ENCODE measurements at places on chromosomes 7 and 10.

GRCh38 chr7:137592232-137592896, 248.8 kb upstream of the PTN start:
- DNase-seq: no peak

GRCh38 chr7:111137296-111138192, 46.6 kb downstream of the LRRN3 start:
- no peak for DNase-seq

DNA sequence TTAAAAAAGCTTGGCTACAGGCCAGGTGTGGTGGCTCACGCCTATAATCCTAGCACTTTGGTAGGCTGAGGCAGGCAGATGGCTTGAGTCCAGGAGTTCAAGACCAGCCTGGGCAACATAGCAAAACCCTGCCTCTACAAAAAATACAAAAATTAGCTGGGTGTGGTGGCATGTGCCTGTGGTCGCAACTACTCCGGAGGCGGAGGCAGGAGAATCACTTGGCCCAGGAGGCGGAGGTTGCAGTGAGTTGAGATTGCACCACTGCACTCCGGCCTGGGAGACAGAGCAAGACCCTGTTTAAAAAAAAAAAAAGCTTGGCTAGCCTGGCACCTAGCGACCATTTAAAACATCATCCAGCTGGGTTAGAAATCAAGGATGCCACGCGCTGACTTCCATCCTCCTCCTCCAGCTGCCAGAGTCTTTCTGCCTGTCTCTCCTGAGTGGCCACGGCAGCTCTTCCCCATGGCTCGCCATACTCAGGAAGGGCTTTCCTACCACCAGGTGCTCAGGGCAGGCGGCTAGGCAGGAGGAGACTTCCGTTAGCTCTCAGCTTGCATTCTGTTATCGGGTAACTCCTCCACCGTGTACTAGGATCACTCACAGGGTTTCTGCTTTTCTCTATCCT, 45.0 kb downstream of the DENND2A start:
- no peak for DNase-seq

GRCh38 chr7:17041324-17041723, 159.5 kb upstream of the AGR3 start:
- no peak for DNase-seq

GRCh38 chr10:121185816-121186455, 334.8 kb downstream of the WDR11 start:
- no peak for DNase-seq

GRCh38 chr10:13822490-13822889, 235.7 kb downstream of the PRPF18 start:
- DNase-seq: no peak

- no peak for DNase-seq
Observed at GRCh38 chr10:34074051-34074450, 739.6 kb upstream of the NRP1 start.

DNA sequence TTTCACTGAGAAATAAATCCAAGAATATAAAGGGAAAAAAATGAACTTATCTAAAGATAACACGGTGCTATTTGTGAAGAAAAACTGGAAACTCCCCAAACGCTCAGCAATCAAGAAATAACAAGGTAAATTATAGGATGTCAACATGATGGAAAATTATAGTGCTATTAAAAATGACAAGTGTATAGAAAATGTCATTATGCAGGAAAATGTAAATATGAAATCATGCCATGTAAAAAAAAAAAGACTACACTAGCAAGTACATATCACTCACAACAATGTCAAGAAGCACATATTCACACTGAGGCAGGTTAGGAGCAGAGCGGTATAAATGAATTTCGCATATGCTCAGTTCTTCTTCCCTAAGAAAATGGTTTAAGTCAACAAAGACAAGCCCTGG, 27.7 kb downstream of the KLRG2 start:
- DNase-seq: no peak

DNA sequence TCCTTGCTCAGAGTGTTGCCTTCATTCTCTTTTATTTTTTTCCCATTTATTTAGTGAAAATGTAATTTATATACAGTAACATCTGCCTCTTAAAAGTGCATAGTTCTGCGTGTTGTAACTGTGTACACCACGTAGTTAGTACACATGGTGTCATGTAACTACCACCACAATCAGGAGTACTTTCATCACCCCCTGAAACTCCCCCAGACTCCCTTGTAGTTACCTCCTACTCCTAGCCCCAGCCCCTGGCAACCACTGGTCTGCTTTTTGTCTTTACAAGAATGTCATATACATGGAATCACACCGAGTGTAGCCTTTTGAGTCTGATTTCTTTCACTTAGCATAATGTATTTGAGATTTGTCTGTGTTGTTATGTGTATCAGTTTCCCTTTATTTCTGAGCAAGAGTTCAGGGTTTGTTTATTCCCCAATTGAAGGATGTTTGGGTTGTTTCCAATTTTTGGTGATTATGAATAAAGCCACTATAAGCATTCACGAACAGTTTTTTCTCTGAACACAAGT, 50.6 kb downstream of the GRK5 start:
- DNase-seq: no peak

DNA sequence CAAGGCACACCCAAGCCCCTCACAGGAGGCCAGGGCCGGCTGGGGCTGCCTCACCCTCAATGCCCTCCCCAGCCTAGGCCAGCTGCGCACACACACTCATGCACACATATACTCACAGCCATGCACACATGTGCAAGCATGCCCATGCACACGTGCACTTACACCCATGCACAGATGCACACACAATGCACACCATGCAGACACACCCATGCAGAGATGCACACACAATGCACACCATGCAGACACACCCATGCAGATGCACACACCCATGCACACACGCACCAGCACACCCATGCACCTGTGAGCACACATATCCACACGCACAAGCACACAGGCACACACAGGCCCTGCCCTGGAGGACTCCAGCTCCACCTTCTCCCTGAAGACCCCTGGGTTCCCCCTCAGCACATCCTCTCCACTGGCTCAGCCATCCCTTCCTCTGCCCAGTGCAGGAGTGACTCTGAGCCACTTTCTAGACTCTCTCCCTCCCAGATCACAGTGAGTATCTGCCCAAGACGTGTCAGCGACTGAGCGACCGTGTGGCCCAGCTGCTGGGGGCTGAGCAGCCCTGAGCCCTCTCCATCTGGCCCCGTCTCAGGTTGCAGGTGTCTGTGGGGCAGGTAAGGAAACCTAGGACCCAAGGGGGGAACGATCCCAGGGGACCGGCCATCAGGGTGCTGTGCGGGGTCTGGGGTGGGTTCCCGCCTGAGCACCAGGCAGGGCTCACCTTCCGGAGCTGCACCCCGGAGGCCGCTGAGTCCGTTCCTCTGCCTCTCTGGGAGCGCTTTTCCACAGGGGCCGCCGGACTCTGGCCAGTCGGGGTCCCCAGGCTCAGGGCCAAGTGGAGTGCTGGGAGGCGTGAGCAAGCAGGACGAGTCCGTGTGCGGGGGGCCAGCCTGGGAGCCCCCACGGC, 25.8 kb downstream of the AP5Z1 start:
- DNase-seq: no peak

DNA sequence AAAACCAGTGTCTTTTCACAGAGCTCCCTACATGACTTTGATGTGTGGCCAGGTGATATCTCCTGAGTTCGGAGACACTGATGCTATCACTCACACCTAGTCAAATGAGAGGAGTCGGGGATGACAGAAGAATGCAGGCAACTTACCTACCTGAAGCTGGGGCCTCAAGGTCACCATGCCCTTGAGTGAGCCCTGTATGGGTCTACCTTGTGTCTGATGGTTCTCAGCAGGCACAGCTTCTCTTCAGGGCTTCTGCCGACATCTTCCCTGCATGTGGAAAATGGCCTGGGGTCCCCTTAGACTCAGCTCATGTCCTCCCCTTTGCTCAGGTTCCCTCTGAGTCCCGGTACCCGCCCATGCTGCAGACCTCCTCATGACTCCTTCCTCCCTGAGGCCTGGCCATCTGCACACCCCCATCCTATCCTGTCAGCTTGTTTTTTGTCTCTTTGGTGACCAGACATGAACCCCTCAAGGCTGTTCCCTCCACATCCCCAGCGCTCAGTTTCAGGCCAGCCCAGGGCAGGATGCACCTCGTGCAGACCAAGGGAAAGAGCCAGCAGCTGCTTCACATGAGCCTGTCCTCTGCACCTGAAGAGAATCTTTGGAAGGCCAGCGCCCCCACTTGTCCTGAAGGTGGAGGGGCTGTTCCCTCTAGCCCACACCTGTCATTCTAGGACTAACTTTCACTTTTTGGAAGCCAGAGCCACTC, 74.6 kb upstream of the GDF10 start:
- no peak for DNase-seq

DNA sequence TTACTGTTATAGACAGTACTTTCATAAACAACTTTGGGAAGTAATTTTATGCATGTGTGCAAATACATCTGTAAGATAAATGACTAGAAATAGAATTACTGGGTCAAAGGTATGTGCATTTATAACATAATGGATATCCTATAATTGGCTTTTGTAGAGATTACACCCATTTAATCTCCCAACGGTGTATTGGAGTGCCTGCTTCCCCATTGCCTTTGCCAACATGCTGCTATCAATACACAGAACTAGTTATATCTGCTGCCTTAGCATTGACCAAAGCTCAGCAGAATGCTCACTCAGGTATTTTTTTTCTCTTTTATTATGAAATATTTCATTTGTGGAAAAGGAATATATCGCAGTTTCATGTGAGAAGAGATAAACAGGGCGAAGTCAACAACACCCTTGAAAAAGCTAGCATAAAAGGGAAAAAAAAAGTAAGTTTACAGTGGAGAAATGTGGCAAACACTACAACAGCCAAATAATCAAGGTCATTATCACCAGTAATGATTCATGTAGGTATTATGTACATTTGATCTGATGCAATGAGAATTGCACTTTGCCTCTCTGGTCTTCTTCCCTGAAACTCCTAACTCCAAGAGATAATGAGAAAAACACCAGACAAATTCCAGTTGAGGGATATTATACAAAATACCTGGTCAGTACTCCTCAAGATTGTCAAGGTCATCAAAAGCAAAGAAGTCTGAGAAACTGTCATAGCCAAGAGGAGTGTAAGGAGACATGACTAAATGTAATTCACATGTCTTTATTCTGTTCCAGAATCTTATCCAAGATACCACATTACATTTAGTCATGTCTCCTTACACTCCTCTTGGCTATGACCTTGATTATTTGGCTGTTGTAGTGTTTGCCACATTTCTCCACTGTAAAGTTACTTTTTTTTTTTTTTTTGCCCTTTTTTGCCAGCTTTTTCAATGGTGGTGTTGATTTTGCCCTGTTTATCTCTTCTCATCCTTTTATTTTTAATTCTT, 36.8 kb downstream of the MARCHF5 start:
- no peak for DNase-seq

GRCh38 chr7:142459551-142459963, 201.7 kb upstream of the PRSS58 start:
- no peak for DNase-seq

GRCh38 chr10:122495406-122496340, 34.3 kb downstream of the HTRA1 start:
- DNase-seq: peak; percentile 85

DNA sequence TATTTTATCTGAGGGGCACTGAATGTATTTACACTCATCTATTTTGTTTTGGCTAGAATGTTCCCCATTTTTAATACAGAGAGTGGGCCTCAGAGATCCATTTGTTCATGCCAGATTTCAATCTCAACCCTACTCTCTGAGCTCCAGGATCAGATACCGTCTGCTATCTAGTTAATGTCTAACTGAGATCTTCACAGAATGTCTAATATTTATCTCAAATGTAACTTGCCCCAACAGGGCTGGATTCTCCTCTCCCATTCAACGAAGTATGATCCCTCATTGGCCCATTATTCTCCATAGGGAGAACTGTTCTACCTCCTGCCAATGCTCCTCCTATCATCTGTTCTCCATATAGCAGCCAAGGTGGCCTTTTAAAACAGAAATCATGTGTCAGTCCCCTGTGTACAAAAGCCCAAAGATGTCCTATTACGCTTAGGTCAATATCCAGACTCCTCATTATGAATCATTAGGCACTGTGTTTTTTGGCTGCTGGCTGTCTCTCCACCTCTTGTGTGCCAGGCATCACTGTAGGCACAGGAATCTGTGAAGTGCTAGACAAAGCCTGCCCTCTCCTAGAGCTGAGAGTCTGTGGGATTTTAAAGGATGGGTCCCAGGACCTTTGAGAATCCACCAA, 169.3 kb upstream of the AGK start:
- no peak for DNase-seq

DNA sequence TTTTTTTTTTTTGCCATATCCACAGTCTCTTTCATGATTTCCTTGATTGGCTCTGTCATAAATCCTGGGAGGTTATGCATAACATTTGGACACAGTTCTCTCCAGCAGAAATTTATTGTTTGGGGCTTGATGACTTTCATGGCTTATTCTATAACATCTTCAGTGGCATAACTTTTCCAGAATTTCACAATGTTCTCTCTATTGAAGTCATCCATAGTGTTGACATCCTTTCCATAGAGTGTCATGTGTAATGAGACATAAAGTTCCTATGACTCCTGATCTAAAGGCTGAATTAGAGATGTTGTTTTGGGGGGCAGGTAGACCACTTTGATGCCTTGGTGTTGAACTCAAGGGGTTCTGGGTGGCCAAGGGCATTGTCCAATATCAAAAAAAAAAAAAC, 36.7 kb upstream of the STK17A start:
- DNase-seq: no peak

GRCh38 chr7:100510437-100511239, 26.9 kb downstream of the NYAP1 start:
- DNase-seq: no peak

- peak; percentile 64 for DNase-seq
Observed at GRCh38 chr7:157856873-157857577, 520.2 kb downstream of the DNAJB6 start.

- no peak for DNase-seq
Observed at GRCh38 chr10:15764892-15765454, 45.3 kb upstream of the ITGA8 start.

DNA sequence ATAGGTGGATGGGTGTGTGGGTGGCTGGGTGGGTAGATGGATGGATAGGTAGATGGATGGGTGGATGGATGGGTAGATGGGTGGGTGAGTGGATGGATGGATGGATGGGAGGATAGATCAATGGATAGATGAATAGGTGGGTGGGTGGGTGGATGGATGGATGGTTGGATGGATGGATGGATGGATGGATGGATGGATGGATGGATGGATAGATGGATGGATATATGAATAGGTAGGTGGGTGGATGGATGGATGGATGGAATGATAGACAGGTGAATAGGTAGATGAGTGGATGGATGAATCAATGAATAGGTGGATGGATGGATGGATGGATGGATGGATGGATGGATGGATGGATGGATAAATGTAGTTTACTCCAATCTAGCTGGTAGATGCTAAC, 52.7 kb downstream of the FRMPD2 start:
- no peak for DNase-seq

- peak; percentile 92 for DNase-seq
Observed at GRCh38 chr7:27156508-27156898, at the start of gene HOXA7. Gene HOXA7, minus strand, starts transcription at chr7:27156675. Its CDS starts 130 bp downstream, at chr7:27156545.

GRCh38 chr7:151246102-151246850, 2.2 kb downstream of the SMARCD3 start:
- DNase-seq: peak; percentile 77

GRCh38 chr10:97701438-97702069, 12.0 kb upstream of the MARVELD1 start:
- DNase-seq: no peak

GRCh38 chr7:1693991-1694524, 24.0 kb downstream of the ELFN1 start:
- DNase-seq: peak; percentile 69

All from posterior vena cava (tissue), 2 donors.